ENCODE measurements at places on chromosomes 2 and 18.

- no peak for DNase-seq
Measured at GRCh38 chr18:711310-711656, 1.1 kb downstream of the ENOSF1 start.

- peak; percentile 51 for DNase-seq
Measured at GRCh38 chr18:37243741-37244140, 321.9 kb downstream of the CELF4 start.

GRCh38 chr18:58348517-58348916, 280.4 kb downstream of the ALPK2 start:
- DNase-seq = no peak

- DNase-seq = no peak
Measured at GRCh38 chr2:38416296-38417036, 39.4 kb upstream of the ATL2 start.

Data from glutamatergic neuron (in vitro differentiated cells).